Hematopoietic multipotent progenitor cell treated with erythropoietin and hydrocortisone succinate and interleukin-3 and kit ligand, for 8 days (in vitro differentiated cells): ENCODE measurements at places on chromosomes 7 and 10.

GRCh38 chr7:128056901-128057300 lies 25.7 kb upstream of the LRRC4 start:
- DNase-seq: no peak

GRCh38 chr10:49827297-49827696 lies 65.2 kb upstream of the OGDHL start:
- DNase-seq: no peak

GRCh38 chr10:20185116-20185515 lies 368.9 kb downstream of the PLXDC2 start:
- no peak for DNase-seq

DNA sequence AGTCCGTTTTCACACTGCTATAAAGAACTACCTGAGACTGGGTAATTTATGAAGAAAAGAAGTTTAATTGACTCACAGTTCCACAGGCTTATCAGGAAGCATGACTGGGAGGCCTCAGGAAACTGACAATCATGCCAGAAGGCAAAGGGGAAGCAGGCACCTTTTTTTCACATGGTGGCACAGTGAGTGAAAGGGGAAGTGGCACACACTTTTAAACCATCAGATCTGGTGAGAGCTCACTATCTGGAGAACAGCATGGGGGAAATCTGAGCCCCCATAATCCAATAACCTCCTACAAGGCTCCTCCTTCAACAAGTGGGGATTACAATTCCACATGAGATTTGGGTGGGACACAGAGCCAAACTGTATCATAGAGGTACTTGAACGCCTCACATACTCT lies 30.0 kb downstream of the AGR3 start:
- DNase-seq: peak; percentile 11

- no peak for DNase-seq
Measured at GRCh38 chr10:42479057-42479456, 159.3 kb downstream of the ZNF33B start.

DNA sequence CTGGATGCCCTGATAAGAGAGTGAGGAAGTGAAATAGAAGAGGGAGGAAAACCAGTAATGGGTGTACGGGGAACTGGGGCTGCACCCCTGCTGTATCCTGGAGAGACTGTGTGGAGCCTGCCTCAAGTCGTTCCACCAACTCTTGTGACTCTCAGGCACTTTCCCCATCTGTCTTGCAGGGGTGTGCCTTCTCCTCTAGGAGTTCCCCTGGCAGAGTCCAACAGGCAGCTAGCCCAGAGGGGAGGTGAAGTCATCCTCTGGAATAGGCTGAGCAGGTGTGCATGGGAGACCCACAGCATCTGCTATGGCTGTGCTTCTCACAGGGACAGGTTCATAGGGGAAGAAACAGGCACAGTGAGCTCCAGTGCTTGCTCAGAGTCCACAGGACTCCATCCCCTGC lies 46.8 kb downstream of the WIPF3 start:
- no peak for DNase-seq

GRCh38 chr7:1567896-1568510 lies 1.8 kb downstream of the PSMG3 start:
- no peak for DNase-seq

DNA sequence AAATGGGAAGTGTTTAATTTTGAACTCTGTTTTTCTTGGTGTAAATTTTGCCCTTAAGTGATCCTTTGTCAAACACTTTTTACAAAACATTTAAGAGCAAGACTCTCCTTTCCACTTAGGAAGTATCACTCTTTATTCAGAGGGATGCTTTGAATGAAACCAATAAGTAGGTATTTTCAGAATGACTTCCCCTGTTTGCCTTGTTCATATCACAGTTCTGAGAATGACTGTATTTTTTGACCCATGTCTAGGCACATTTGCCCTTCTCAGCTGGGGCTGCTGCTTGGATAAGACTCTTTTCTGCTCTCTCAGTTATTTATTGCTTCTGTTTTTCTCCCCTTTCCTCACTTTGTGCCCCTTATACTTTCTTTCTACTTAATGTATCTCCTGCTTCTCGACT lies 98.2 kb downstream of the CCNY start:
- DNase-seq: no peak

GRCh38 chr7:116311259-116311658 lies 100.9 kb downstream of the TES start:
- no peak for DNase-seq

DNA sequence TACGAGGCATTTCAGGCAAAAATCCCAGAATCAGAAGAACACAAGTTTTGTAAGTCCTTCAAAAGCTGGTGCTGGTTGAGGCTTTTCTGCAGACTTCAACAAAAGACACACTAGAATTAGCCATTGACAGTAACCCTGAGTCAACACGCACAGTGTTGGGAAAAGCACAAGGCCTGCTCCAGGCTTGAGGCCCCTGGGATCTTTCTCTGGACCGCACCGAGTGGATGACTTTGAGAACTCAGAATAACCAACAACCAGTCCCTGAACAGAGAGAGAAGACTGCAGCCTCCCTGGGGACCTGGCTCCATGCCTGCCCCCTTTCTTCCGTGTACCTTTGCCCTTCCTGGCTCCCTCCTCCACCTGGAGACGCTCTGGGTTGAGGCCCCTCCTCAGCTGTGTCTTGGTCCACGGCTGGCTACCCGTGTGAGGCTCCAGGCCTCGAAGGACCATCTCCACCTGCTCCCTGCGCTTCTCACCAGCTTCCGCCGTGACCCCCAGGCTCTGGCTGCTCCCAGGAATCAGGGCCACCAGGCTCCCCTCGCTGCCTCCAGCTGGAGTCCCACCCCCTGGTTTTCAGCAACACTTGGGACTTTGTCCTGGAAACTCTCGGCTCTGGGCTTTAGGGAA lies 28.4 kb downstream of the DIP2C start:
- DNase-seq: no peak

GRCh38 chr10:100988166-100988565 lies 823 bp downstream of the TWNK start:
- DNase-seq: no peak

- peak; percentile 89 for DNase-seq
Measured at GRCh38 chr7:36303202-36304098, 86.2 kb upstream of the ANLN start.

GRCh38 chr10:107072028-107072427 lies 92.5 kb downstream of the SORCS1 start:
- DNase-seq: no peak

DNA sequence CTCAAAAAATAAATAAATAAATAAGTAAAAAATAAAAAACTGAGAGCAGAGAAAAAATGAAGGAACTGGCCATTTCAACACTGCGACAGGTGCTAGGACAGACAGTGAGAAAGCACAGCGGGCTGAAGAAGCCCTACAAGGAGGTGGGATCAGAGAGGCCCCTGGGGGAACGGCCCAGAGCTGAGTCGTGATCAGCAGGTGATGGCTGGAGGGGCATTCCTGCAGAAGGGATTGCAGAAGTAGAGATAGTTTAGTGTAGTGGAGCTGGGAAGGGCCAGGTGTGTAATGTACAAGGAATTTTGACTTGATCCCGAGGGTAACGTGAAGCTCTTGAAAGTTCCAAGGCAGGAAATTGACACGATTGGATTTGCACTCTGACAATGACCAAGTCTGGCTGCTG lies 112.1 kb downstream of the CUL2 start:
- DNase-seq: no peak

DNA sequence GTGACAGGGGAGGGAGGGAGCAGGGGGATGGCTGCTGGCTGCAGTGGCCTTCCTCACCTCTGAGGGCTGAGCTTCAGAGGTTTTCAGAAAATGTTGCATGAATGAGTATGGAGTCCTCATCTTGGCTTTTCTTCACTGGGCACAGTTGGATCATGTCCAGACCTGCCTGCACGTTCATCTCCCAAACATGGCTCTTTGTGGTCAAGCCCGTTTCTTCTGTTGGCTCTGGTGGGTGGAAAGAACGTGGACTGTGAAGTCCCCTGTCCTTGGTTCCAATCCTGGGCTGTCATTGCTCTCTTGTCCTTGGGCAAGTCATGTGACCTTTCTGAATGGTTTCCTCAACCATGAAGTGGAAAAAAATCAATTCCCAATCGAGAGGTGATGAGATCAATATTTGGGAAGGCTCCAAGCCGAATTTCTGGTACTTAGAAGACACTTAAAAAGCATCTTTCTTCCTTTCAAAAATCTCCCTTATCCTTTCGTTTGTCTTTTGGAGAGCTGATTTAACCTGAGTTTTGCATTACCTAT lies 34.5 kb downstream of the TSPAN14 start:
- DNase-seq: peak; percentile 72

DNA sequence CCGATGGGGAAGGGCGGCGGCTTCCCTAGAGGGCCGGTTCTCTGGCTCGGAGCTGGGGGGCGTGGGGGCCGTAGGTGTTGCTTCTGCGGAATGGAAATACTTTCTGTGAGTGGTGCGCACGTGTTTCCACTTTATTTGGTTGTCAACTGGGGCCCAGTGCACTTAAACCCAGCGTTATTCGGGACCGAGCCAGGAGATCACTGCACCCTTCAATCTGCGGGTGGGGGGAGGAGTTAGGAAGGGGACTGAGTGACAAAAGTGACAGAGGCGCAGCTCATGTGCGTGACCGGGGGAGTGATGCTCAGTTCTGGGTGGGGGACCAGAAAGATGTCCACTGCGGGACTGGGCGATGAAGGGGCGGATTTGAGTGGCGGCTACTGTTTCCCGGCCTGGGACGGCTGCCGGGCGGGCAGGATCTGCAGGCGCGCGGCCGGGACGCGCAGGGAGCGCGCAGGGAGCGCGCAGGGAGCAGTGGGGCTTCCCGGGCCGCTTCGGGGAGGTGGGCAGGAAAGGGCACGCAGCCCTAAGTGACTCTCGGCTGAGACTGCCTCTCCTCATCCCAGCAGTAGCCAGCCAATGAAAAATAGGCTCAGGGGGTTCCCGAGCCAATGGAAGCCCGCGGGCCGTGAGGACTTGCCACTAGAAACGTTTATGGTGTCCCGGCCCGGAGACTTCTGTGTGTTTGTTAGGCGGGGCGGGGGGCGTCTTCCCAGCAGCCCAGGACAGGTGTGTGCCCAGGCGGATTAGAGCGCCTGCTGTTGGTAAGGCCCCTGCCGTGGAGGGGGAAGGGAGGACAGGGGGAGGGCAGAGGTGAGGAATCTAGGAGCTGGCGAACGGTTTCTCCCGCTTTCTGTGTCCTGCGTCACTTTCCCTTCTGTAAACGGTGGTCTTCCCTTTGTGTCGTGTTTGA lies 54.3 kb upstream of the KDM7A start:
- DNase-seq: peak; percentile 25
